Activated T-helper 1 cell treated with Interleukin-2 at 50 U/mL for 16 hours (primary cell): ENCODE measurements at places on chromosomes 6 and 20.

GRCh38 chr6:138963531-138963930 lies 24.5 kb downstream of the REPS1 start:
- no peak for DNase-seq

- peak; percentile 32 for DNase-seq
These were observed 155.6 kb upstream of the SNX9 start for GRCh38 chr6:157667211-157668008.

- no peak for DNase-seq
These were observed 11.6 kb downstream of the ZKSCAN4 start for GRCh38 chr6:28240471-28240870.

- peak; percentile 14 for DNase-seq
These were observed 81.7 kb upstream of the NFATC2 start for GRCh38 chr20:51624157-51624731.

DNA sequence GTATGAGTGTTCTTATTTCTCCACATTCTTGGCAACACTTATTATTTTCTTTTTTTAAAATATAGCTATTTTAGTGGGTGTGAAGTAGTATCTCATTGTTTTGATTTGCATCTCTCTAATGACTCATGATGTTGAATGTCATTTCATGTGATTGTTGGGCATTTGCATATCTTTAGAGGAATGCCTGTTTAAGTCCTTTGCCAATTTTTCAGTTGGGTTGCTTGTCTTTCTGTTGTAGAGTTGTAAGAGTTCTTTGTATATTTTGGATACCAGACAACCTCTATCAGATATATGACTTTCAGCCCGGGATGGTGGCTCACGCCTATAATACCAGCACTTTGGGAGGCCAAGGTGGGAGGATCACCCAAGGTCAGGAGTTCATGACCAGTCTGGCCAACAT lies 5.1 kb upstream of the POPDC3 start:
- no peak for DNase-seq

DNA sequence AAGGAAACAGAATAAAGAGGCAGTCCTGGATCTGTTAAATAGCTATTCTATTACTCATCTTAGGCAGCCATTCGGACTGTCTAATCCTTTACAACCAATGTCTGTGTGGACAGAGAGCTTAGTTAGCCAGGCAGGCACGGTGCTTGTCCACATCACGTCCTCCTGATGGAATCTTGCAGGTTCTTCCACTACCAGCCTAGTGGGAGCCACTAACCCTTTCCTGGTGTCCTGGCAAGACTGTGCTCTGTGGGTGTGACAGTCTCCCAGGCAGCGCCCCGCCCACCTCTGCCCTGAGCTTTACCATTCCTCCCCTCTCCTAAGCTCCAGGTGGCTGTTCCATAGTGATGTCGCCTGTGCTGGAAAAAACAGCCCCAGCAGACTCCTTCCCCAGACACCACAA lies 78.3 kb upstream of the CLDN20 start:
- no peak for DNase-seq

- no peak for DNase-seq
These were observed 83.2 kb downstream of the LAMP5 start for GRCh38 chr20:9597547-9597946.

DNA sequence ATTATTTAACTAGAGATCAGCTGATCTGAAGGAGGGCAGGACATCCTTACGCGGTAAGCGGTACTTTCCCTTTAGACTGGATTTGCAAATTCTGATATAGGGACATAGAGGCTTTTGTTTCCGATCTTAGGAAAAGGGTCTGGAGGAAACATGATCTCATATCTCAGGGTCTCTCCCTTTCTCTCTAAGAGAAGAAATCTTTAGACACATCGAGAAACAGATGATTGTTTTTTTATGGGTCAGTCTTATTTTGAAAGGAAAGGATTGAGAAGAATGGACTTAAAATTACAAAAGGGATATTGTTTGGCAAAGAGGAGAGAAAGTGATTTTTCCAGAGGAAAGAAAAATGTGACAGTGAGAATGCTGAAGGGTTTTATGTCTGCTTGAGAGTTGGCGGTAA lies 83.9 kb upstream of the OGFRL1 start:
- no peak for DNase-seq

DNA sequence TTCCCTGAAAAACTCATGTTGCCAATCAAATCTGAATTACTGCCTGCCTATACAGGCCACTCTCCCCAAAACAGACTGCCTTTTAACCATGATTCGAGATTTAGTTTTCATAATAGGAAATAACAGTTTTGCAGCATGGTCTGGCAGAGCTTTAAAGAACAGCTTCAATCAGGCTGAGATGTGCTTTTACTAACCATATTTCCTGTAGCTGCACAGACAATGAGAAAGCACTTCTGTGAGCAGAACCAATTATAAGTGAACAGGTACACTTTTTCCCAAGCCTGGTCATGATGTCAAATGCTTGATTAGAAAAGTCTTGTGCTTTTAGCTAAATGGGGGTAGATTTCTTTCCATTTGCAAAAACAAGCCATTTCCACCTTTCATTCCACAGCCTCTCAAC lies 108.2 kb downstream of the THEMIS start:
- no peak for DNase-seq

DNA sequence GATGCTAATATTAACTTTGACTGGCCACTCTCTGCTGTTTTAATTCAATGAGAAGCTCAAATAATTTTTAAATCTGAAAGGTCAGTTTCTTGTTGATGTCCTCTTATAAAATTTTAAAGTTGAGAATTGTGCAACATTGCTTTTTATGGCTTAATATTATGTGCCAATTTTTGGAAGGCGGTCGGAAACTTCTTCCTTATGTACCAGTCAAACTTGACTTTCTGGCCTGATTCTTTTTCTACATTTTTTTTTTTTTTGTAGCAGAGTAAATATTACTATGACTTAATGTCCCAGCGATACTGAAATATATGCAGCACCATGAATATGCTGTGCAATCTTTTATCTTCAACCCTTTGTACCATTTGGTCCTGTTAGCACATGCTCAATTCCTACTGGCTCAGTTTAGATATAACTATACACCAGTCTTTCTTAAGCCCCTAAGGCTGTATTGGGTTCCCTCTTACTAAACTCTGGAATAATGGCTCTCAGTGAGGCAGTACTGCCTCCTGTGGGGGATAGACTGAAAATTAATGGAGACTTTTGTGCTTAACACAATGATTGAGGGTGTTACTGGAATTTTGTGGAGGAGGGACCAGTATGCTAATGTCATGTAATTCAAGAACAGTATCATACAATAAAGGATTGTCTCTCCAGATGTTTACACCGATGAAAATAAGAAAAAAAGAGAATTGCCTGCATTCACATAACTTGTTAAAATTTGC lies 156.4 kb upstream of the SYNCRIP start:
- DNase-seq, result no peak

- peak; percentile 31 for DNase-seq
These were observed 61.1 kb downstream of the NFATC2 start for GRCh38 chr20:51481341-51481914.

DNA sequence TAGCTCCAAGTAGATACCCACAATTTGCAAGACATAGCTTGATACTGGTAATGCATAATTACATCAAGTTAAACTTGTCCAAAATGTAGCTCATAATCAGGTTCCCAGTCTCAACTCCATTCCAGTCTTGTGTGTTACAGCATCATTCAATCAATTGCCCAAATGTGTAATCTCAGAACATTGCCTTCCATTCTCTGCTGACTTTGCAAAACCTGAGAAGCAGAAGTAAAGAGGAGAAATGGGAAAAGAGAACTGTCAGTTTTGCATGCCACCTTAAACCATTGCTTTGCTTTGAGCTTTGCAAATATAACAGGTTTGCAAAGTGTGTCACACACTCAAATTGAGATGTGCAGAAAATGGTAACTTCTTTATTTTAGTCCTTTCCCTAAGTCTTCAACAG lies 40.3 kb upstream of the CNKSR3 start:
- no peak for DNase-seq

- DNase-seq, result no peak
These were observed 23.7 kb downstream of the TRMT11 start for GRCh38 chr6:126010040-126010439.

- DNase-seq, result no peak
These were observed 3.3 kb upstream of the TAAR5 start for GRCh38 chr6:132592855-132593254.

DNA sequence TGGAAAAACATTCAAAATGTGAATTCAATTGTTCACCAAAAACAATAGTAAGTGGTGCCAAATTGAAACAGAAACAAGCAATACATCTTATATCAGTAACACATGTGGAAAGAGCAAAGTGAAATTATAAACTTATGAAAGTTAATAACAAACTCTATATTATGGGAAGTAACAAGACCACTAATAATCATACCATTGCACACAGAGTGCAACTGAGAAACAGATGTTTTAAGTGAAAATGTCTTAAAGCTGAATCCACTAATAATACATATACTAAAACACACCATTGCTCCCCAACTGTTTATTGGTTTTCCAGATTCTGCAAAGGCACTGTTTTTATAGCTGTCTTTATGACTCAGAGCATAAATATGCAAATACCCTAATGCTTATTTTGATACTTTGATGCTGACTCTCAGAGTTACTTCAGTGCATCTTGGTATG lies 292.3 kb downstream of the RFPL4B start:
- DNase-seq, result no peak

DNA sequence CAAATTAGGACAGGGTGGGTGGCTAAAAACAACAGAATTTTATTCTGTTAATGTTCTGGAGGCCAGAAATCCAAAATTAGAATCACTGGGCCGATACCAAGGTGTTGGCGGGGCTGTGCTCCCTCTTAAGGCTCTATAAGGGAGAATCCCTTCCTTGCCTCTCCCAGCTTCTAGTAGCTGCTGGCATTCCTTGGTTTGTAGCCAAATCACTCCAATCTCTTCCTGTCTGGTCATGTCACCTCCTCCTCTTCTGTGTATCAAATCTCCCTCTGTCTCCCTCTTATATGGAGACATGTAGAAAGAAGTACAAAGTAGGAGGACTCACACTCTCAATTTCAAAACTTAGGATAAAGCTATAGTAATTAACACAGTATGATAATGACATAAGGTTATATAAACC lies 102.9 kb upstream of the SIRPA start:
- DNase-seq, result no peak

- DNase-seq, result no peak
These were observed 302.3 kb downstream of the HIVEP2 start for GRCh38 chr6:142642651-142643050.

GRCh38 chr6:150435832-150436231 lies 67.0 kb downstream of the IYD start:
- no peak for DNase-seq

GRCh38 chr6:111441678-111442243 lies 41.3 kb downstream of the REV3L start:
- DNase-seq, result no peak

DNA sequence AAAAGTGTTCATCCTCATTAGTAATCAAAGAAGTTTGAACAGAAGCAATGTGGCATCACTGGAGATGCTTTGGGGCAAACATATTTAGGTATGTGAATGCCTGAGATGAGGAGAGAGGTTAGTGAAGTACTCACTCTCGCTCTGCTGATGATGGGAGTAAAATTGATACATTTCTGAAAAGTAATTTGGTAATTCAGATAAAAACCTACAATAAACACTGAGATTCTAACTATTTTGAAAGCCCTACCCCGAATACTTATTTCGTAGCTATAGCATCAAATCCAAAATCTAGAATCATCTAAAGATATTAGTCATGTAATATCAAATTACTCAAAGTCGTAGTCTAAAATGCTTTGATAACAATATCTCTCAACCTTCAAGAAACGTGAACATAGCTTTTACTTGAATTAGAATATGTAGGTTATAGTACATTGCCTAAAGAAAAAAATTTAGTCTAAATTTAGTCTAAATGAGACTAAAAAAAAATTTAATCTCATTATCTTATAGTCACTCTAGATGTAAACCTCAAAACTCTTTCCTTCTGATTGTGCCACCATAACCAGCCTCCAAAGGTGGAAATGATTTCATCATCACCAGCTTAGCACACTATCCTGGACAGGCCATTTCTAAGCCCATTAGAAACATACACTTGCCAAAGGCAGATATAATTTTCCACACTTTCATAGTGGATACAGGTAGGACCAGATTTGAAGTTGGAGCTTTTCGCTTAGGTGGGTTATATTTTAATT lies 232.5 kb upstream of the TAB2 start:
- no peak for DNase-seq

GRCh38 chr20:63829603-63829944 lies 1.5 kb downstream of the ZBTB46 start:
- DNase-seq, result no peak

GRCh38 chr6:81561071-81561564 lies 191.4 kb downstream of the TENT5A start:
- no peak for DNase-seq
